Fibroblast of skin of left biceps (primary cell): ENCODE measurements at places on chromosomes 13 and 19.

DNA sequence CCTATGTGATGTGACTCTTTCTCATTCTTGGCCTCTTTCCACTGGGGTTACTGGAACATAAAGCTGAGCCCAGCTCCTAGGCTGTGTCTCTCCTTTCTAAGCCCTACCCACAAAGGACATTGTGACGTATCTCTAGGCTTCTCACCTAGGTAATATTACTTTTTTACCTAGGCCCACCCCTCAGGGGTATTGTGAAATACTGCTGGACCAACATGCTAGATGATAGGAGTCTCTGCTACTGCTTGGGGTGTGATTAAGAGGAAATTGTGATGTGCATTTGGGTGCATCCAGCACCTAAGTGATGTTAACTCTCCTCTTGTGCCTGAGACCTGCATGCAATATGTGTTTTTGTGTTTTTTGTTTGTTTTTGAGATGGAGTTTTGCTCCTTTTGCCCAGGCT, 22.8 kb upstream of the ZNF254 start:
- DNase-seq, result no peak

- DNase-seq, result no peak
Observed at GRCh38 chr13:29543230-29544215, 52.0 kb downstream of the SLC7A1 start.

- peak; percentile 80 for DNase-seq
Observed at GRCh38 chr19:45630463-45630862, 8.7 kb downstream of the EML2 start.

GRCh38 chr19:47022140-47022536, 2.5 kb downstream of the NPAS1 start:
- no peak for DNase-seq

GRCh38 chr13:42354241-42355091, 82.5 kb downstream of the AKAP11 start:
- DNase-seq, result no peak

DNA sequence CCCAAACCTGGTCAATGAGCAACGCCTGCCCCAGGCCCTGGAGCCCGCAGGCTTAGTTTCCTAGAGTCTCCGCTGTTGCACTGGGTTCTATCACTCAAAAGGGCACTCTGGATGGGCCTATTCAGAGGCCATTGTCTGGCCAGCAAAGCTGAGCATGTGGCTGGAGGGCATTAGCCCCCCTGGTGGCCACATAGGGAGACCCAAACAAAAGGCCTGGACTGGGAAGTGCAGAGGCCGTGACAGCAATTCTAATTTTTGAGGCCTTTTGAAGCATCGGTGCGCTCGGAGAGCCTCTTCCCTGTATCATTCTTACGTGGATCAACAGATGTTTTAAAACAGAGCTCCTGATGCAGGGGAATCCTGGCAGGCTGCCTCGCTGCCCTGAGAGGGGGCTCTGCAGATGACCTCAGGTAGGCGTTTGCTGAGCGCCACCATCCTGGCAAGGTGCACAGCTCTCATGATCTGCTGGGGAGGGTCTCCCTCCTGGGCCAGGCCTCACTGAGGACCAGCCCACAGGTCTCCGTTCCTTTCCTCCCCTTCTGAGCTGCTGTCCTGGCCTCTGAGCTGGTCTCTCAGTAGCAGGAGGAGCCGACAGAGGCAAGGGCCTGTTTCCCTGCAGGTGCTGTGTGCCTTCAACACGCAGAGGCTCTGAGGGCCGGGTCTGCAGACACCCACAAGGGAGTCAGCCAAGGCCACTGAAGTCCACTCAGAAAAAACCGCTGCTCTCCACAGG, 190.5 kb downstream of the URI1 start:
- no peak for DNase-seq

GRCh38 chr19:29546583-29547190, 20.9 kb downstream of the VSTM2B start:
- DNase-seq, result no peak

DNA sequence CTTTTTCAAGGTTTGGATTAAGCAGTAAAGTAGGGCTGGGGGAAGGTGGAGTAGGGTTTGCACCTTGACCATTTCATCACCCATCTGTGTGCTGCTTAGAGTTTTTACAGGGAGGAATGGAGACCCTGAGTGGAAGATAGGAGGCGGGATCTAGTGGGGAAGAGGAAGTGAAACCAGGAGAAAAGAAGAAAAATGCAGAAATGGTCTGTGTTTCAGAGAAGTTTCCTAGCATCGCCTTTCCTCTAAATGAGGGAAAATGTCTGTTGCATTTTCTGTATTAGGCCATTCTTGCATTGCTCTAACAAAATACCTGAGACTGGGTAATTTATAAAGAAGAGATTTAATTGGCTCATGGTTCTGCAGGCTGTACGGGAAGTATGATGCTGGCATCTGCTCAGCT, 64.1 kb downstream of the TPT1 start:
- no peak for DNase-seq

GRCh38 chr19:3830621-3831589, 37.9 kb downstream of the ZFR2 start:
- DNase-seq, result no peak

DNA sequence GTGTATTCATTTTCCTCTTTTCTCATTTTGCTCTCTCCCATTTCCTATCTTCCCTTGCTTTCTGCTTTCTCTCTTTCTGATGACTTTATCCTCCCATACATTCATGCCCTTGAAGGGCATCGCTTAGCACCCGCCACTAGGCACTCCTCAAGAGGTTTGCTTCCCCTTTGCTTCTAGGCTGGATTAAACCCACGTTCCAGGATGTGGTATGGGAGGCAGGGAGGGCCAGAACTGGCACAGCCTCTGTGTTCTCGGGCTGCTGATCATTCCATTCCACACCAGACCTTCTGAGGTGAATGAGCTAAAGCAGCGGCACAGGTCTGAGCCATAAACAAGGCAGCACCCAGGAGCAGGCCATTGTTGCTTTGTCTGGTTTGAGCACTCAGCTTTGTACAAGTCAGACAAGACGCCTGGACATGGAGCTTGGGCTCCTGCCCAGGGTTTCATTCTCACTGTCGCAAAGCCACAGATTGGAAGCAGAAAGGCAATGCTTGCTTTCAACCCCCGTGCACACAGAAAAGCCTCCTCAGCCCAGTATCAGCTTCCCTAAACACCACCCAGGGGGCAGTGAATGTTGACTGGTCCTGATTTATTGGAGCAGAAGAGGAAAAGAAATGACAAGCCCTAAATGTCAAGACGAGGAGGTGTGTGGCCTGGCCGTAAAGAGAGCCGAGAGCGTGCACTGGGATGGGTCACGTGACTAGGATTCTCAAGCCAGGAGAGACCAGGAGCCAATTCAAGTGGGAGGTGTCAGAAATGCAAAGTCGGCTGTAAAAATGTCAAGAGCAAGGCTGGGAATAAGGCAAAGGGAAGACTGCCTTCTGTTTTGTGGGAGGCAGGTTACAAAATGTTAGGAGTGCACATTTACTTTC, 218.0 kb upstream of the SERP2 start:
- DNase-seq, result no peak

- no peak for DNase-seq
Observed at GRCh38 chr13:78700121-78700910, 41.4 kb upstream of the OBI1 start.

DNA sequence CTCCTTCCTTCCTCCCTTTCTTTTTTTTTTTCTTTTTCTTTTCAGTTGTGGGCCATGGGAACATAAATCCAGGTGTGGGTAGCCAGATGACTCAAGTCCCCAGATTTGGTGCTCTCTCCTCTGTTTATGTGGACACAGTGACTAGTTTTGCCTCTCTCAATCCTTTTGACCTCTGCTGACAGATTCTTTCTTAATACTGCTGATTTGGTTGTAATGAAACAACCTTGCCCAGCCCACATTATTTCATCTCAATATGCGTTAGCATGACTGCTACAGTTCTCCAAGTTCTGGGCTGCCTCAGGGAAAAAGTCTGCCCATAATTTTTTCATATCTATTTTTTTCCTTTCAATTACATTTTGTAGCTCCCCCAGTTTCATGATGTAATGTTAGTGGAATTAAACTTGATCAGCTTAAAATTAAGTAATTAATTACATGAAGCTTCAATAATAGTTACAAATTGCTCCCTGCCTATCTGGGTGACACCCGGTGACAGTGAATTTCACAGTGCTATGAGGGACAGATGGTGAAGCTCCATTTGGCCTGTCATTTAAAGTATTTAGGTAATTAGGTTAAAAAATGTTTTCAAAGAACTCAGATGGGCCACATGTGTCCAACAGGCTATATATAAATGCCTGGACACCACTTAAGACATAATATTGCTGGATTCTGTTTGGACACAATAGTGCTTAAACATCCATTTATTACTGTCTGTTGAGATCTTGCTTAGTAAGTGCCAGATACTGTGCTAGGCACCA, 118.8 kb upstream of the FRY start:
- DNase-seq, result no peak

DNA sequence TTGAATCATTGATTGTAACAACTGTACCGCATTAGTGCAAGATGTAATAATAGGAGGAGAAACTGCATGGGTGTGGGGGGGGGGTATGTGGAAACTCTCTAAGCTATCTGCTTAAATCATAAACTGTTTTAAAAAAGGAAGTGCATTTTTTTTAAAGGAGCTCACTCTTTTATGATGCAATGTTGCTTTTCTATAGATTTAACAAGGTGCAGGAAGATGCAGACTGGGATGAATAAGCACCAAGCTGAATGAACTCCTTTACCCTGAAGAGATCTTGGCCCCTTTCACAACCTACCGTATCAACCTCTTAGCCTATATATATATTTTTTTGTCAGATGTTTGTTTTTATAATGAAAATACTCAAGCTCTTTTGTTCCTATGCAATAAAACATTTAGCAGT, 95.9 kb downstream of the AKAP11 start:
- no peak for DNase-seq

DNA sequence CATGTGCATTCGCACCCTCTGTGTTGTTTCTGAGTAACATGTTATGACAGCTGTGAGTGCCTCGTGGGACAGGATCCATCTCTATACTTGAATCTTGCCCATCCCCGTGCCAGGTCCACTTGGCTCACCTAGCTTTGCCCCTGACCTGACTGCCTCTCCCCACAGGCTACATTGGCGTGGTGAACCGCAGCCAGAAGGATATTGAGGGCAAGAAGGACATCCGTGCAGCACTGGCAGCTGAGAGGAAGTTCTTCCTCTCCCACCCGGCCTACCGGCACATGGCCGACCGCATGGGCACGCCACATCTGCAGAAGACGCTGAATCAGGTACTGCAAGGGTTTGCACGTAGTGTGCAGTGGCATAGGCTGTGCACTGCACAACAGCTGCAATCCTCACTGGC, 53.2 kb downstream of the TMED1 start:
- no peak for DNase-seq

DNA sequence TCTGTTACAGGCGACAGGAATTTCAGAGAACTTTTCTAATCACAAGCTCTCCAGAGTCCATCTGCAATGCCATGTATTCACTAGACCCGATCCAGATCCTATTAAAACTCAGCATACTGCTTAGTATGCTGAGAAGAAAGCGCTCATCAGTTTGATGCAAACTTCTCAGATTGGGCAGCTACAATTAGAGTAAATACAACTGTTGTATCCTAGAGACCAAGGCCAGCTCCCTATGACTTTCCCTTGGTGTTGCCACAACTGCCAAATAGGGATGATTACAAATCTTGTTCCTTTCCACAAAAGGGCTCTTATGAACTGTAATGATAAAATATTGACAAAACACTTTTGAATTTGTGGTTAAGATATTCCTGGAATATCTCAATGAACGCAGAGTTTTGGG, 191.2 kb downstream of the SPRY2 start:
- DNase-seq, result no peak

- no peak for DNase-seq
Observed at GRCh38 chr13:103730407-103730806, 664.2 kb upstream of the SLC10A2 start.

DNA sequence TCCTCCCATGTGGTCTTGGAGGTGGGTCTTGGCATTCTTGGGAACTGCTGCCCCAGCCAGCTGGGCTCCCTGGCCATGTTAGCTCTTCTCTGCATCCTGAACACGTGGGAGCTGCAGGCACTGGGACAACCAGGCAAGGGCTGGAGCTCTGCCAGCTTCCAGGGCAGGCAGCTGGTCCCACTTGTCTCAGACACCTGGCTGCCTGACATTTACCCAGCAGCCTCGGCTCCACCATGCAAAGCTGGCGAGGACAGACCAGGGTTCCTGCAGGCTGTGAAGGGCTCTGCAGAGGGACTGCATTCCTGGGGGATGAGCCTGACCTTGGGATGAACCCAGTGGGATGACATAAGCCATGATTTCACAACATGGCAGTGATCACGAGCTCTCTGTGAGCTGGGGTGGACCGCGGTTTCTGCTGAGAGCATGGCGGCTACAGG, 99.0 kb upstream of the TSHZ3 start:
- peak; percentile 35 for DNase-seq
